ENCODE measurements at places on chromosomes 6 and 20.

GRCh38 chr20:4548552-4548951 is 173.2 kb upstream of the PRND start:
- DNase-seq: no peak

DNA sequence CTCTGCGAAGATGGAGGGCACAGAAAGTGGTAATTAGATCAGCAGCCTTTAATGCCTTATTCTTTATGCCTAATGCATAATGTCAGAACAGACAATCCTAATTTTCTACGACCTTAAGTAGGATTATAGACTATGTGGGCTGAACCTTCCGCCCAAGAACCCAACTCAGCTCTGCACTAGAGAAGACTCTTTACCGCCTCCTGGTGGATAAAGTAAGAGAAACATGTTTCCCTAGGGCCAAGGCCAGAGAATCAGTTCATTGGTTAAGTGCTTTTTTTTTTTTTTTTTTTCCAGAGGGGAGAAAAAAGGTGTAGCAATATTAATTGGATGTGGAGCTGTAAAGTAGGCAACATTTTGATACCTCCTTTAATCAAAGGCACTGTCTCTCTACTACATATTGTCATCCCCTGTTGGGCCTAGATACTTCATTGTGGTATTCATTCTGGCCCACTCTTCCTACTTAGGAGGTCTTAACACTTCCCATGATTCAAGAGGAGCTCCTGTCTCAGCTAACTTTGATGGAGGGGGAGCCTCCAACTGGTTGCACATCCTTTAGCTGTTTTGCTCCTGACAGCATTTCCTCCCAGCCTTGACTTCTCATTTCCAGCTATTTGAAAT is 124.9 kb upstream of the NRN1 start:
- DNase-seq: no peak

DNA sequence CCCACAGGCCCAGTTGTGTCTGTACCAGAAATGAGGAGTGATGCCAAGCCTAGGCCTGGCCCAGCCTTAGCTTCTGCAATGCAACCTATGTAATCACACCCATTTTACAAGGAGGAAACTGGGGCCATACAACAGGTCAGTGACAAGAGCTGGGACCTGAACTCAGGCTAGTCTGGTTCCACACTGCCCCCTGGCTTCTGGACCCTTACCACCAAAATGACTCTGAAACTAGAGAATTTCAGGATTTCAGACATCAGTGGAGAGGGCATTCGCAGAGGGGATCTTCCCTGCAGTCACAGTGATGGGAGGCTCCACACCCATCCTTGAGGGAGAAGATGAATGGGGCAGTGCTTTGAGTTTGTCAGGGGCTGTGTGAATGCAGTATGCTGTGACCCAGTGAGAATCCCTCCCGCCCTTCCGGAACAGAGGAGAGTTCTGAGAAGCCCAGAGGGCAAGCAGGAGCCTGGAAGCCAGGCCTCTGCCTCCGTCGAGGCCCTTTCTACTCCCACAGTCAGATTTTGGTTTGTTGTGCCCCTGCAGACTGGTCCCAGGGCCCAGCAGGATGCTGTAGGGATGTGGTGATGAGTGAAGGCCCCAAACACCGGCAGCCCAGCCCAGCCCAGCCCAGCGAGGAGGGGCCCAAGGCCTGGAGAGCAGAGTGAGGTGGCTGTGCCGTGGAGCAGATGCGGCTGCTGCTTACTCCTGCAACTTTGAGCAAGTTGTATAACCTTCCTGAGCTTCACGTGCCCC is 48.1 kb upstream of the MYL9 start:
- DNase-seq: no peak

DNA sequence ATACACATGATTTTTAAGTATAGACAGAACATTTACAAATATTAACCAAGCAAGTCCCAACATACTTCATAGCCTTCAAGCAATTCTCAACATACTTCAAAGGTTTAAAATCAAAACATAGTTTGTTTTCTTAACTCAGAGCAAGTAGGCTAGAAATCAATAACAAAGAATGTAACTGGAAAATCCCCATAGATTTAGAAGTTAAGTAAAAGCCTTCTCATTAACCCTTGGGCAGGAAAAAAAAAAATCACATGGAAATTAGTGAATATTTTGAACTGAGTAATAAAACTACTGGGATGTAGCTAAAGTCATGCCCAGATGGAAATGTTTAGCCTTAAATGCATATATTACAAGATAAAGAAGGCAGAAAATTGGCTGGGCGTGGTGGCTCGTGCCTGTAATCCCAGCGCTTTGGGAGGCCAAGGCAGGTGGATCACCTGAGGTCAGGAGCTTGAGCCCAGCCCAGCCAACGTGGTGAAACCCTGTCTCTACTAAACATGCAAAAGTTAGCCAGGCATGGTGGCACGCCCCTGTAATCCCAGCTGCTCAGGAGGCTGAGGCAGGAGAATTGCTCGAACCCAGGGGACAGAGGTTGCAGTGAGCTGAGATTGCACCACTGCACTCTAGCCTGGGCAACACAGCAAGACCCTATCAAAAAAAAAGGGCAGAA is 316.1 kb downstream of the TAF4 start:
- no peak for DNase-seq

GRCh38 chr6:72552938-72553337 is 68.9 kb upstream of the KCNQ5 start:
- no peak for DNase-seq

DNA sequence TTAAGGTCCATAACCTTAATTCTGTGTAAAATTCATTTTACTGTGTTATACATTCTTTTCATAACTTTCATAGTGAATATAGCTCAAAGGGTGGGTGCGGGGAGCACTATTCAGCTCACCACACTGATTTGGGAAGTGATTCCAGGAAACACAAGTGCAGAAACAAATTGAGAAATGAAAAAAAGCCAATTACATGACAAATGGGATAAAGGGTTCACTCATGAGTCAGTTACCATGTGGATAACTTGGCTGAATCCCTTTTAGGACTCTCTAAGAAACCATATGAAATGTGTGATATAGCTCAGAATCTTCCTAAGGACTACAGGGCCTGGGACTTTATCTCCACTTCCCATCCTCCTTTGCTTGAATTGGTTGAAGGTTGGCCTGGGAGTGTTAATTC is 3.1 kb upstream of the BTN2A1 start:
- no peak for DNase-seq

DNA sequence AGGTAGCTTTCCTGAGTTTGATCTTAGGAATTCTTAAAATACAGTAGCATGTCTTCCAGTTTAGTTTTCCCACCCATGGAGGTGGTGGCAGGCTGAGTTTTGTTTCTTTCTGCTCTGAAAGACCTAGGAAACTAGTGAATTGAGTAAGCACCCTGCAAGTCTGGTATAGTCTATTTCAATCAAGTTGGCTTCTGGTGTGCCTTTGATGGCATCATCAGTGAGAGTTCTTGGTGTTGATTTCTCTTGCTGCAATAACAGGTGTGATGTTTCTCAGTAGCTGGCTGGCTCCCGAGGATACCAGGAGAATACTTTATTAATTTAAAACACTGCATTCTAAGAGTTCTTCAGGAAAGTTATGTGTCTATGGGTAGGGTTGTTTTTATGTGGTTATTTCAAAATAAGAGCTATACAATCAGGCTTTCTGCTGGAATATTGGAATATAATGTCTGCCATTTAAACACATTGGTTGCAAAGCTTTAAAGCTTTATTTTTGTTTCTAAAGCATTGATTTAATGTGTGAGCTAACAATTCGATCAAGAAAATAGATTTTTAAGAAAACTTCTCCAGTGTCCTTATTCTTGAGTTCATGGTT is 19.0 kb downstream of the VAPB start:
- DNase-seq: no peak

- no peak for DNase-seq
These were observed 19.6 kb upstream of the KIF25 start for GRCh38 chr6:167977717-167978467.

GRCh38 chr6:44452725-44453124 is 65.2 kb downstream of the CDC5L start:
- no peak for DNase-seq

DNA sequence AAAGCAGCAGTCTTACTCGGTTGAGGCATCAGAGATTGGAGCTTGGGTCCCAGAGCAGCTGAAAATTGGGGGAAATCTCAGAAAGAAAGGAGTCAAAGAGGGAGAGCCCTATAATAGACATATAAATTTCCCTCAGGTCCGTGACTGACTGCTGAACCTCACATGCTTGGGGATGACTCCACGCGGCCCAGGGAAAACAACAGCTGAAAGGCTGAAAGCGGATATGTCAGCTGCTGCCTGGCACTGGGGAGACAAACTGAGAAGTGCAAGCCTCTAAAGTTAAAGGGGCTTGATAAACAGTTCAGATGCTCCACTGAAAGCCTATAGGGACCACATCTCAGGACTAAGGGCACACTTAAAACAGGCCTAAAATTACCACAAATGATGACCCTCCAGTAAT is 255.9 kb upstream of the RIN2 start:
- DNase-seq: no peak

DNA sequence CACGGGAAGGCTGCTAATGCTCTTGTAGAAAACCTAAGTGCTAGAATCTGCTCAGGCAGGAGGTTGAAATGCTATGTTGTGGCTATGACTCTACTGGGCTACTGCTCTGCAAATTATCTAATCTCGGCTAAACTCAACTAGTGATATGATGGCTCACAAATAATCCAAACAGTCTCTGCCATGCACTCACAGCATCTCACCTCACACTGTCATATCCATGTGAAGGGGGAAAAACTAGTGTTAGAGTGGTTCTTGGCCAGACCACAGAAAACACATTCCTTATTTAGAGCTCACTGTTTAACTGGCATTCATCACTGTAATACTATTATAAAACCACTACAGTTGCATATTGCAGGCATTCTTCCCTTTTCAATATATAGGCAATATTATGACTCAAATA is 81.8 kb upstream of the DST start:
- no peak for DNase-seq

GRCh38 chr6:89727501-89727900 is 89.0 kb upstream of the LYRM2 start:
- DNase-seq: no peak

- DNase-seq: no peak
These were observed 135.6 kb downstream of the HIVEP1 start for GRCh38 chr6:12147557-12148316.

DNA sequence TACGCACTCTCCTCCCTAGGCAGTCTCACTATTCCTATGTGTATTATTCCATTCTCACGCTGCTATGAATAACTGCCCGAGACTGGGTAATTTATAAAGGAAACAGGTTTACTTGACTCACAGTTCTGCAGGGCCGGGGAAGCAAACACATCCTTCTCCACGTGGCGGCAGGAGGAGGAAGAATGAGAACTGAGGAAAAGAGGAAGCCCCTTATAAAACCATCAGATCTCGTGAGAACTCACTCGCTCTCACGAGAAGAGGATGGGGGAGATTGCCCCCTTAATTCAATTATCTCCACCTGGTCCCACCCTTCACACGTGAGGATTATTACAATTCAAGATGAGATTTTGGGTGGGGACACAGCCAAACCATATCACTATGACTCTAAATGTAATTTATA is 61.9 kb downstream of the ECT2L start:
- no peak for DNase-seq

DNA sequence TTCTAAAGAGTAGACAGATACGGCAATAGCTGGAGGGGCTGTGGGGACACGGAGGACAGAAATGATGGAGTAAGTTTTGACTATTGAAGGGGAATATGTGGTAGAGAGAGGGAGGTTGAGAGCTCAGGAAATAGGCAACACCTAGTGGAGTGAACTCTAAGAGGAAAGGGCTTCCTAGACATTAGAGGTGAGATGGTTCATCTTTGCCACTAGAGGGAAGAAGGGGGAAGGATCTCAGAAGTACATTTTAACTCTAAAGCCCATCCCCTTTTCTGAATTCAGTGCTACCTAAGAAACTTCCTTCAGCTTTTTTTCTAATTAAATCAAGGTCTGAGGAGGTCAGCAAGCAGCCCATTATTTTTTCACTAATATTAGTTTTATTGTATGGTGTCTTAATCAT is 689.4 kb upstream of the MAP3K7 start:
- no peak for DNase-seq

DNA sequence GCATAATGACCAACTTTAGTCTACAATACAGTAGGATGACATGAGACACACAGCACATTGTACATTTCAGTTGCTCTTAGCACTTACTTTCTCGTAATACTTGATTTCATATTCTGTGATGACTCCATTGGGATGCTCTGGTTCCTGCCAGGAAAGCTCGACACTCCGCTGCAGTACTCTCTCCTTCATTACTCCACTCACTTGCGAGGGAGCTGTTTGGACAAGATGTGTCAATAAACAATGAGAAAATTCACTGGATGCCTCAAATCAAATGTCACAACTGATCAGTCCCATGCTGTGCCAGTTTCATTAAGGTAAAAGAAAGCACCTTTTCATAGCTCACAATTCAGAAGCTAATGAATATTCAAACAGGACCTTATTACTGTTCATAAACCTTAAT is 147.1 kb downstream of the EPHA7 start:
- DNase-seq: no peak

DNA sequence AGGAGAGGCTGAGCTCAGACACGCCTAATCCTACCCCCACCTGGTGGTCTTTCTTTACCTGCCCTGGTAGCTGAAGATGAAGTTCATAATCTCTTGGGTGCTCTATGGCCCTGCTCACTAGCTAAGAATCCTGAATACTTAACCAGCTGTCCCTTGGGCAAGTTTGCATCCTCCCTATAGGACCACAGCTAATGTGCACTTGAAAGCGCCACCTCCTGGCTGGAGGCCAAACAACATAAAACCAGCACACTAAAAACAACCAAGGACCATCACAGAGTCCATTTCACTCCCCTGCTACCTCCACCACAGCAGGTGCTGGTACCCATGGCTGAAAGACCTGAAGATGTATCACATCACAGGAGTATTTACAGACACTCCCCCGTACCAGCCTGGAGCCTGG is 155.5 kb upstream of the SLC24A3 start:
- no peak for DNase-seq

DNA sequence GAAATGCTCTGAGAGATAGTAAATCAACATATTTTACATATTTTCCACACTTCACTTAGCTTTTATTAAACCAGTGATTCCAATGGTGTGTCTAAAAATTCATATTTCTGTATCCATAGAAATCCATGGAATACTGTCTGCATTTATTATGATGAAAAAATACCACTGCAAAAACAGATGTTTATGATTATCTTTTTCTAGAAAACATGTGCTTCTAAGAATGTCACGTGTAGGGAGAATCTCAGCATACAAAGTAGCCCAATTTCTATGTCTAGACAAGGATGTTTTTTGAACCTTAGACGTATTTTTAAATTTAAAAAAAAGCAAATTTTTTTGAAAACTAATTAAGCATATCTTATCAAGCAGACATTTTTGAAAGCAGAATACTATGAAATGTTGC is 622.4 kb downstream of the TENT5A start:
- DNase-seq: no peak

- DNase-seq: peak; percentile 26
These were observed 802 bp downstream of the HDAC2 start for GRCh38 chr6:113969888-113970804.

Measured in activated T-helper 9 cell treated with anti-CD3 and anti-CD28 coated beads, Interleukin-2, amount 50 U/mL, for 16 hours (primary cell).